Uterine smooth muscle cell (primary cell): ENCODE measurements at places on chromosomes 13 and 19. TPM values are rescaled to one million over a fixed set of nuclear protein-coding genes. Genes with fewer than 3 reads are reported as not detected.

The CGB5 gene
- total RNA-seq = not detected in 2 replicates

The ARL11 gene
- total RNA-seq = not detected in 2 replicates

The CBARP gene
- 3.8 and 4.6 TPM in 2 replicates for total RNA-seq

The PTPRH gene
- total RNA-seq = 7.4 and 15.3 TPM in 2 replicates

The ACTMAP gene
- 0.77 and 1.1 TPM in 2 replicates for total RNA-seq

The HRC gene
- not detected in 2 replicates for total RNA-seq

The FGF22 gene
- total RNA-seq = 0.11 TPM in 1 of 2 replicates, not detected in the other

The DPF1 gene
- 0.50 and 2.8 TPM in 2 replicates for total RNA-seq

The KASH5 gene
- not detected in 2 replicates for total RNA-seq

The ERICH4 gene
- not detected in 2 replicates for total RNA-seq

The SAMD4B gene
- 59.9 and 60.4 TPM in 2 replicates for total RNA-seq

The SIGLEC12 gene
- not detected in 2 replicates for total RNA-seq
